GM19239 (cell line): ENCODE measurements at places on chromosomes 2 and 18.

- no peak for DNase-seq
Observed at GRCh38 chr2:50615291-50615690, 416.6 kb downstream of the NRXN1 start.

GRCh38 chr2:233325256-233325655, 17.6 kb downstream of the SAG start:
- no peak for DNase-seq

DNA sequence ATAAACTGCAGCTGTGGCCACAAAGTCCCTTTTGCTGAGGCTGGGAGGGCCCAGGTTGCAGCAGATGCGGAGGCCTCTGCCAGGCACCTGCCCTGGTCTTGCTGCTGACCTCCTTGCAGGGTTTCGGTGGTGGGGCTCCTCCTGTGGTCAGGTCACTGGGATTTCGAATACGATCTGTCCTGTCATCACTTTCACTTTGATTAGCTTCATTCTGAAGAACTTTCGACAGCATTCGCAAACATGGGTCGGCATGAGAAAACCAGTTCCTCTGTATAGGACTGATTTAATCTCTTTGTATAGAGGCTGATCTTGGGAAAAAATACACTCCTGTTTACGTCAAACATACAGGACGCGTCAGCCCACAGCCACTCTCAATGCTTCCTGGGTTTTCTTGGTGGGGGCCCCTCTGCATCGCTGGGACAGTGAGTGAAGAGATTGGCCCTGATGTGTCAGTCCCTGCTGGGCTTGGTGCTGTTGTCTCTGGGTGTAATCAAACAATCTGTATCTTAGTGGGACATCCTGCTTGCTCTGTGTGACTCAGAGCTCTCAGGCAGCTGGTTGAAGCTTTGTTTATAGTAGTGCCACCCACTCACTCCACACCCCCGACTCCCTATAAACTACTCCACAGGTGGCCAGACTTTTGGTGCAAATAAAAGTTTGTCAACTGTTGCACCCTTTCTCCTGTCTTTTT, 209.4 kb upstream of the CXCR4 start:
- peak; percentile 48 for DNase-seq

DNA sequence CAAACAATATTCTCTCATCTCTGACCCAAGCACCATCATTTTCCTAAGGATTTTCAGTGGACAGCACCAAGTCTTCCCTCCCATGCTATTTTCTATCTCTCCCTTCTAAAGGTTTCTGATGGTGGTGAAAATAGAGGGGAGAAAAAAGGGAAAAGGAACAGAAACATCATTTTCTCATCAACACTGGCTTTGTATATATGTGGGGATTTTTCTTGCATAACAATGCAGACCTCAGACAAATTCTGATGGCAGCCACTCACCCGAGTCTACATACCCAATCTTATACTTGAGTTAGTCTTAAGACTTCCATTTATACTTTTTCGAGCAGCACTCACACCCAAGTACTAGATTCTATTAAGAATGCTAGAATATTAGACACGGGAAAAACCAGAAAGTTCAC, 95.8 kb downstream of the TMEM163 start:
- DNase-seq: no peak

- DNase-seq: no peak
Observed at GRCh38 chr2:143468341-143468888, 339.2 kb downstream of the ARHGAP15 start.

GRCh38 chr2:127768775-127769479, 42.0 kb downstream of the WDR33 start:
- DNase-seq: no peak

DNA sequence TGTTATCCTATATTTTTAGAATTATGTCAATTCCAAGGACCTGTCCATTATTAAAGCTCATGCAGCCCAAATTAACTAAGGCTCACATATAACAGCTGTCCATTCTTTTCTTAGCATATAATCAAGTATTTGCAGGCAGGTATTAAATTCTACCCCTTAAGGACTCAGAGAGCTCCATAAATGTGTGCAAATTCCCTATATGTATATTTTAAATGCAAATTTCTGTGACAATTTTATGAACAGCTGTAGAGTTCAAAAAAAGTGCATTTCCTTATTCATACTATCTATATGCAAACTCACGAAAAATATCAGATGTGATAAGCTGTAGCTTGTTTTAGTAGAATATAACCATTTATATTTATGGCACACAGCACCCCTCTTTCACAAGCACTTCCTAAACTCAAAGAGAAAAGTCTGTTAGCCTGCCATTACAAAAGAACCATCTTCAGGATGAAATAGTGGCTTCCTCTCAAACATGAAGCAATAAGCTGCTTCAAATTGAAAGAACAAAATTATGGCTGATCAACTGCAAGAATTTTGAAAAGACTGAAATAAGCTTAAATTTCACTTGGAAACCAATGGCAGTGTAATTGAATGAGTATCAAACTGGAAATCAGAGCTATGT, 155.0 kb upstream of the REG3G start:
- DNase-seq: no peak

DNA sequence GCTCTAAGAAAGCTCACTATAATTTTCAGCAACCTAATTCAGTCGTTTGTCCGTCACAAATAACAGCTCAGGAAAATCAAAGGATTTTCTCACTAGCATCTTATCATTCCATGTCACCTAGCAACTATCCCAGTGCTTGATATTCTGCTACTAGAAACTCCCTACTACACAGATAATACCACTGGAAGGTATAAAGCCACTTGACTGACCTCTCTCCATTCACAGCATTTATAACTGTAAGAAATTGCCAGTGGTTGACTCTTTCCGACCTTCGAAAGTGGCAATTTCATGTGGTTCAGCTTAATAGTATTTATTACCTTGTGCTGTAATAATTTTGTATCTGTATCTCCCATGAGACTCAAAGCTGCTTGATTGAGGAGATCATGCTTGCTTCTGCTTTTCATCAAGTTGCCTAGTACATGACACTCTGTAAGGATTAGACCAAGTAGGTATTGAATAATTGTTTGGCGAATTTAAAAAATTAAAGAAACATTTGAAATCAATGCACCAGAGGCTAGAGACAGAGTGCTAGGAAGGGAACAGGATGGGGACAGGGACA, 79.6 kb upstream of the TACR1 start:
- DNase-seq: no peak

DNA sequence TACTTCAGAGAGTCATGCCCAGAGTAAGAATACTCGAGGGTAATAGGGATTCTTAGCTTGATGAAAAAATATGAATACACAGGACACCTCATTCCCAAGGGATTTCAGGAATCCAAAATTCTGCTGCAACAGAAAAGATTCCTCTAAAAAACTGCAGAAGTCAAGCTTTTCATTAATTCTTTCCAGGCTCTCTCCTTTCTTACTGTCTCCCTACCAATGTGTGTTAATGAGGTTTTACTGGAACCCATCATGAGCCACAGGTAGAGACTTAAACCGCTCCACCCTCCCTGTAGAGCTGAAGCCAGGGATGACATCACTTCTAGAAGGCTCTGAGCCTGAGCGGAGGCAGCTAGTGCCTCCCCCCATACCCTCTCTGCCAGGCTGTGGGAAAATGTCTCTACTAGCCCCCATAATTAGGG, 3.4 kb downstream of the SDC1 start:
- DNase-seq: no peak

GRCh38 chr2:47174733-47175361, 19.7 kb upstream of the STPG4 start:
- peak; percentile 15 for DNase-seq

DNA sequence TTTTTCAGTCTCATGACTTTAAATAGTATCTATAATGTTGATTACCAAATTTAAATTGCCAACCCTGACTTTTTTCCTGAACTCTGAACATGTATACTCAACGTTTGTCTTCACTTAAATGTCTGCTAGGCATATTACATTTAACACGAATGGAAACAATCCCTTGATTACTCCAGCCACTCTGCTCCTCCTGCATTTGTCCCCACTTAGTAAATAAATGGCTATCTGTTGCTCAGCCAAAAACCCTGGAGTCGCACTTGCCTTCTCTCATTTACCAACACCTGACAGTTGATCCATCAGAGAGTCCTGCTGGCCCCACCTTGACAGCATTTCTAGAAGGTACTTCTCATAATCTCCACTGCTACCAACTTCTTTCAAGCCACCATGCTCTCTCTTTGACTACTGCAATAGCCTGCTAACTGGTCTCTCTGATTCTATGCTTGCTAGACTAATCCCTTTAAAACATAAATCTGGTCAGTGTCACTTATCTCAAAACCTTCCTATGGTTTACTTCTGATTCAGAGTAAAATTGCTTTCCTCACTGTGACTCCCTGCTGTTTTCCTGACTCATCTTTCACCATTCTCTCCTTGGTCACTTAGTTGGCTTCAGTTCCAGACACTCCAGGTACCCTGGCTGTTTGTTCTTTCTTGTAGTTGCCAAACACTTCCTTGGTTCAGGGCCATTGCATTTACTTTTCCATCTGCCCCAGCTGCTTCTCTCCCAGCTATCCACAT, 31.9 kb downstream of the SPAG16 start:
- no peak for DNase-seq

DNA sequence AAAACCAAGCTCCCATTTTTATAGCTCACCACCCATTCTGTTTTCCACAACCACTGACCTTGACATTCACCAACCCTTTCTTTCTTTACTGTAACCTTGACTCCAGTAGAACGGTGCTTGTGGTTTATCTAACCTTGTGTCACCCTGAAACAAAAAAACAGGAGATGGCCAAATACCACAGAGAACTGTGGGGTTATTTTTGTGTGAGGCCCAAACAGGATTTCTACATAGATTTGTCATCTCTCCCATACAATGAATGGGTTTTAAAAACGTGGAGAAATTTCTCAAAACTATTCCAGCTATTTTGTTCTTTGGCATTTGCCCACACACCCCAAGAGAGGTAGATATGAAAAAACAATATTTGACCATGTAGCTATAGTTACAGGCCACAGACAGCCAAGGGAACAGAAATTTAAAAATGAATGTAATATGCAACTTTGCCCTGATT, 231.3 kb upstream of the TANK start:
- no peak for DNase-seq

GRCh38 chr18:21739604-21740537, 721 bp upstream of the MIB1 start:
- DNase-seq: no peak

DNA sequence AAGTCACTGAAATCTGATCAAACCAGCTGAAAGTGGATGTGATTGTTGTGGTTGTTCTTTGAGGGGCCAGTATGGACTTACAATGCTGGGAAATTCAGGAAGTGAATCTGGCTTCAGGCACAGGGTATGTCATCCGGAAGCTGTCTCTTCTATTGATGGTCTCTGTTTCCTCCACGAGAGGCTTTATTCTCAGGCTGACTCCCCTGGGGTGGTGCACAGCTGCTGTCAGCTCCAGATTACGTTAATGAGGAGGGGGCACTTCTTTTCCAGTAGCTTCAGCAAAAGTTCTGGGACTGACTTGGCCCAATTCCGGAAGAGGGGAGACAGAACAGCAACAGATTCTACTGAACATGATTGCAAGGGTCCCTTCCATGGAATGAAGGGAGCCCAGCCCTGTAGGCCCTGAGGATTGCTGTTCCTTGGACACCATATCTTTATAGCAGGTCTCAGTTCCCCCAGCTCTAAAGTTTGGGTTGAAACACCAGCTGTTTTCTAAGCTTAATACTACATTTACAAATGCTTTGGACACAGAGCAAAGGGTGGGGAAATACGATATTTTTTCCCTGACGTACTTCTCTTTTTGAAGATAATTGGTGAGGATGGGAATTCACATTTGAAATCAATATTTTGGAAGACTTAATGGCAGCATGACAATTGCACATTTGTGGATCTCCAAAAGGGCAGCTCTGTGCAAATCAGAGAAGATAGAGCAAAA, 400.9 kb downstream of the TSN start:
- DNase-seq: no peak

DNA sequence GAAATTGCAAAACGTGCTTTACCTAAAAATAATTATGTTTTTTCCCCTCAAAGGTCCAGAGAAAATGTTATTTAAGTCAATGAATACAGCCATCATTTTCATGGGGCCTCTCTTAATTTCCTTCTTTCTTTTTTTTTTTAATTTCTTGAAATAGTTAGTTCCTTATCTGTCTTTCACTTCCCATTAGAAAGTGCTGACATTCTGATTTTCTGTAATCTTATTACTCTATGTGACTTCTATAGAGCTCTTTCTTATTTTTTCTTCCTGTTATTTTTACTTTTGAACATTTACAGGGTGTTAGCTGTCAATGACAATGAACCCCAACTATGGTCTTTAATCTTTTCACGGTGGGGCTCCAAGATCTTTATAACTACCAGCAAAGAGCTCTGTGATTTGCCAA, 30.0 kb downstream of the CTLA4 start:
- DNase-seq: no peak

DNA sequence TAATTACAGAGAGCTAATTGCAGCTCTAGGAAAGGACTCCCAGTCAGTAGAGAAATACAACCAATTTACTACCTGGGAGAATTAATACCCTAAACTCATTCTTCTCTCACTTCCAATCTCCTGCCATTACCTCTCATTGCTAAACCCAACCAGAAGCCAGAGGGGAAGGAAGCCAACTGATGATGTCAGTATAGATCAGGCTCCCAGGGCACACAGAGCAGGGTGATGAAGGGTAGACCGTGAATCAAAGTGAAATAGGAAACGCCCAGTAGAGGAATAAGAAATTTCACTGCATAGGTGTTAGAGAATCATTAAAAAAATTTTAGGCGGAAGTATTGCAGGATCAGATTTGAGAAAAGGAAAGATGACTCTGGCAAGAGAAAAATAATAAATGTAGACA, 456.8 kb upstream of the NXPH2 start:
- DNase-seq: no peak

- DNase-seq: no peak
Observed at GRCh38 chr18:74261053-74261713, 30.6 kb downstream of the CYB5A start.

GRCh38 chr2:241571821-241572620, 13.5 kb downstream of the BOK start:
- no peak for DNase-seq

GRCh38 chr18:5998907-5999306, 103.6 kb upstream of the TMEM200C start:
- no peak for DNase-seq

GRCh38 chr18:44937960-44938719, 257.5 kb downstream of the SETBP1 start:
- no peak for DNase-seq

DNA sequence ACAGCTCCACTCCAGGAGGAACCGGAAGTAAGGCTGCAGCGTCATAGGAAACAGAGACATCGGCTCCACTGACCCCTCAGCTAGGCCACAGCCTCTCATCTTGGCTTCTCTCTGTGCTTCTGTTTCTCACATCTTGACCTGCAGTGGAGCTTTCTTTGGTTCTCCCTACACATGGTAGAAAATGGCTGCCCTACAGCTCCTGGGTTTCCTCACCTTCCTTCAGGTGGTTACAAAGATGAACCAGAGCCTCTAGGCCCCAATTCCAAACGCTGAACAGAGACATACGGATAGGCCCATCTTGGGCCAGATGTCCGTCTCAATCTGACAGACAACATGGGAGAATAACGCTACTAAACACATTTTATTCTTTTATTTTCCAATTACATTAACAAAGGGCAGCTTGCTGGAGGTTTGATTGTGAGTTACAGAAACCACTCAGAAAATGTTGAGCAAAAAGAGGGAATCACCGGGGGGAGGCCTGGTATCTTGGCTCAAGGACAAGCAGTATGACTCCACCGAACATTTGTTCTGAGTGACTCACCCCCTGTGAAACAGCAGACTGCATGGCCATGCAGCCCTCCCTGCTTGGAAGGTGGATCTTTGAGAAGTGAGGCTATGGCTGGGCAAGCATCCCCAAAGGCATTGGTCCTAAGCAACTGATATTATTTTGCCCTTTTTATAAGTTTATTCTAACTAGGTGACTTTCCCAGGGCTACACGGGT, 303.5 kb downstream of the CDCA7 start:
- no peak for DNase-seq

- DNase-seq: peak; percentile 36
Observed at GRCh38 chr2:88669482-88670214, 21.8 kb upstream of the RPIA start.
